AML-193 (cell line): ENCODE measurements at places on chromosomes 1 and 21.

- no peak for DNase-seq
Measured at GRCh38 chr1:44316231-44316759, 38.8 kb downstream of the ERI3 start.

GRCh38 chr1:18974606-18975005 lies 18.1 kb upstream of the IFFO2 start:
- no peak for DNase-seq

DNA sequence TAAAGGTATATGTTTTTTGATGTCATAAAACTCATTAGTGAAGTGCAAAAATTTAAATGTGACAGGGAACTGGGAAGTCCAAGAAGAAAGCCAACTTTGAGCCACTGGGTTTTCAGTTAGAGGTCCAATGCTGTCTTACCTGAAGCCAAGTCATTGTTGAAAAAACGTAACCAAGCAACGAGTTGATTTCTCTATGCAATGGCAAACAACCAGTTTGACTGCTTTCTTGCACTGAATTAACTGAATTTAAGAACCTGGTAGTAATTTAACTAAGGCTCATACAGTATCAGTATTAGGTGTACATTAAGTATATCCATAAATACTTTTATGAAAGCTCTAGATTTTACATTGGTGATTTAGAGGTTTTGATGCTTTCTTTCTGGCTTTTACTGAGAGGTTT lies 20.2 kb upstream of the S1PR1 start:
- no peak for DNase-seq

DNA sequence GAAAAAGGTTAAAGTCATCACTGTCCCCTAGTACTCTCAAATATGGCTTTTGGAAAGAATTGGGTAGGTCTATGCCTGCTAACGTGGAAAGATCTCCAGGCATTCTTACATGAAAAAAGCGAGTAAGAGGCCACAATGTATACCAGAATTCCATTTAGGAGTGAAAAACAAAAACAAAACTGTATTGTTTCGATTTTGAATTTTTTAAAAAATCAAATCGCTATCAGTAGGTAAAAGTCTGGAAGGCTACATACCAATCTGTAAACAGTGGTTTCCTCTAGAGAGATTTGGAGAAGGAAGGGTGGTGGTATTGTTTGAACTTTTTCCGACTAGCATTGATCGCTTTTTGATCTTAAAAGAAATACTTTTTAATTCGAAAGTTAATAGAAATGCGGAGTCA lies 55.9 kb downstream of the RRAGC start:
- no peak for DNase-seq
